ENCODE measurements at places on chromosomes 1 and 21.

- DNase-seq: no peak
Measured at GRCh38 chr1:210705086-210705485, 376.4 kb downstream of the HHAT start.

- no peak for DNase-seq
Measured at GRCh38 chr1:22685591-22686059, 25.0 kb upstream of the EPHB2 start.

- no peak for DNase-seq
Measured at GRCh38 chr21:45010096-45010495, 64.3 kb upstream of the ADARB1 start.

DNA sequence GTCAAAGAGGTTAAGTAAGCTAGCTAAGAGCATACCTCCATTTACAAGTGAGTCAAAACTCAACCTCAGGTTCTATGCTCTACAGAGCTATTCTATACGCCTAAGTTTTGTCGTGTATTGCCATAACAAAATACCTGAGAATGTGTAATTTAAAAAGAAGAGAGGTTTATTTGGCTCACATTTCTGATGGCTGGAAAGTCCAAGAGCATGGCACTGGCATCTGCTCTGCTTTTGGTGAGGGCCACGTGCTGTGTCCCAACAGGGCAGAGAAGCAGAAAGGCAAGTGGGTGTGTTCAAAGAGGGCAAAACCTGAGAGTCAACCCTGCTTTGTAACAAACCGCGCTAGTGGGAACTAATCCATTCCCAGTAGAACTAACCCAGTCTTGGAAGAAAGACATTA is 60.9 kb upstream of the POU2F1 start:
- no peak for DNase-seq

GRCh38 chr1:221708076-221708571 is 33.8 kb downstream of the DUSP10 start:
- no peak for DNase-seq

- DNase-seq: no peak
Measured at GRCh38 chr1:20279509-20279908, 11.2 kb upstream of the VWA5B1 start.

- DNase-seq: no peak
Measured at GRCh38 chr1:182611787-182612186, 7.6 kb upstream of the RGS16 start.

DNA sequence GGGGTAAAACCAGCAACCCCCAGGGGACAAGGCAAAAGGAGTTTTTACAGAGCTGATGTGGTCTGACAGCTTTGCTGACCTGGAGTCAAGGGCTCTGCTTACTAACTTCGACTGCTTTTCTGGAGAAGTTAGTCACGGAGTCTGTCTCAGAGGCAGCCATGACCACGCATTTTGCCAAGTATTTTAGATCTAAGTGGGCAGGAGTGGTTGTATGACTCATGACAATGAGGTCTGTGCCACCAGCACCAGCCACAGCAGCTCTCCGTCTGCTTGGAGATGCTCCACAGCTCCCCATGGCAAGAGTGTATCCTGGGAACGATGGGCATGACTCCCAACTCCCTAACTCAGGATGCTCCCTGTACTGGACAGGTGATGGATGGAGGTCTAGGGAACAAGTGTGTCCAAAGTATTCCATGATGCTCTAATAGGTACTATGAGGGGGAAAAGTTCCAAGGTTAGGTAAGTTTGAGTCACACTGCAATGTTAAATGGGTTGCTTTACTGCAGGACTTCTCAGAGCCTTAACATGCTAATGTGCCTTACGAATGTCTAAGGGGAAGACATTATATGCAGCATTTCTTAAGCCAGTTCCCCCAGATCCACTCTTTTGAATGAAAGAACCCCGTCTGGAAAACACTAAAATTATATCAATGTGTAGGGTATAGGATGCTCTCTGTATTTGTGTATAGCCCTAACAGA is 359.0 kb downstream of the HHAT start:
- no peak for DNase-seq

DNA sequence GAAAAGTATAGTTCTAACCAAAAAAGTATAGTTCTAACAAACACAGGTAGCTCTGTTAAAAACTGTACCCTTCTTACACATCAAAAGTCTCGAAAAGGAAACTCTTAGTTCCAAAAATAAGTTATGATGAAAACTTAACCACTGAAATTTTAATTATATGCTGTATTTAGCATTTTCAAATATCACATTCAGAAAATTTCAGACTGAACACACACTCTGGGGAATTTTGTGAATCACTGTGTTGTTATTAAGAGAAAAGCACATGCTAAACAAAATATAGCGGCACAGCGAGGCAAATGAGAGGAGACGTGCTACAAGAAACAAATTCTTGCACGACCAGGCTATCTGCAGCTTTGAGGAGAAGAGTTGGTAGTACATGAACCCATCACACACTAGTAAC is 30.4 kb downstream of the VAV3 start:
- no peak for DNase-seq

DNA sequence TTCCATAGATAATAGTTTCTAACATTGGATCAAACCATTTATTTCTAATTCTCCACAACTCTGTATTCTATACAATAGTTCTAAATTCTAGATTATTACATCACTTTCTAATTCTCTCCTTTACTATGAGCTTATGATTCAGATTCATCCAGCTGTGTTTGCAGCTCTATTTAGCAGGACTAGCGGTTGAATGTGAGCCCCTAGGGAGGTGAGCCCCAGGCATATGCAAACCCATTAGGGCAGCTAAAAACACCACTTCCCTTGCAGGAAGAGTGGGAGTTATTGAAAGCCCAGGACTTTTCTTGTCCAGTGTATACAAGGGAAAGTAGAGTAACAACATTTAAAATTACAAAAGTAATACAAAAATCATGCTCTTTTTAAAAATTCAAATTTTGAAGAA is 56.9 kb downstream of the KRTAP19-8 start:
- no peak for DNase-seq

- no peak for DNase-seq
Measured at GRCh38 chr1:53765657-53766056, 26.7 kb upstream of the GLIS1 start.

- DNase-seq: no peak
Measured at GRCh38 chr21:42621819-42622177, 31.6 kb upstream of the PDE9A start.

- no peak for DNase-seq
Measured at GRCh38 chr21:43814215-43815106, 25.1 kb downstream of the RRP1 start.

GRCh38 chr1:75707191-75707590 is 17.3 kb upstream of the ACADM start:
- DNase-seq: no peak

- DNase-seq: no peak
Measured at GRCh38 chr1:21327566-21328323, 37.5 kb upstream of the ECE1 start.

DNA sequence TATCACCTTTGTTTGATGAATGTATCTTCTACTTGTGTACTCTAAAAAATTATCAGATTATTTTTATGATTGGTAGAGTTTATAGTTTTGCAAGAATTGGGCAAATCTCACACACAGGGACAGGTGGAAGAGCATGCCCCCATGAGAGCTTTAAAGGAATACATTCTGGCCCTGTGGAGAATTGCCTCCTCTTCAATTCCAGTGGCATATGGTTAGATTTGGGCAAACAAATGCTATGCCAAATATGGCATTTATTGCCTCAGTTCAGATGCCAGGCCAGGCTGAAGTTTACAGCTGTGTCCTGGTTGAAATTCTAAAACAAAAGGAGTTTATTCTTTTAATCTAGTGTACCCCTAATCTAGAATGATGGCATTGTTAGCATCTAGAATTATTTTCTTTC is 162.4 kb upstream of the CACYBP start:
- no peak for DNase-seq

GRCh38 chr21:38165466-38166172 is 91.2 kb upstream of the KCNJ15 start:
- DNase-seq: no peak
